M059J (cell line): ENCODE measurements at places on chromosomes 11 and 22.

DNA sequence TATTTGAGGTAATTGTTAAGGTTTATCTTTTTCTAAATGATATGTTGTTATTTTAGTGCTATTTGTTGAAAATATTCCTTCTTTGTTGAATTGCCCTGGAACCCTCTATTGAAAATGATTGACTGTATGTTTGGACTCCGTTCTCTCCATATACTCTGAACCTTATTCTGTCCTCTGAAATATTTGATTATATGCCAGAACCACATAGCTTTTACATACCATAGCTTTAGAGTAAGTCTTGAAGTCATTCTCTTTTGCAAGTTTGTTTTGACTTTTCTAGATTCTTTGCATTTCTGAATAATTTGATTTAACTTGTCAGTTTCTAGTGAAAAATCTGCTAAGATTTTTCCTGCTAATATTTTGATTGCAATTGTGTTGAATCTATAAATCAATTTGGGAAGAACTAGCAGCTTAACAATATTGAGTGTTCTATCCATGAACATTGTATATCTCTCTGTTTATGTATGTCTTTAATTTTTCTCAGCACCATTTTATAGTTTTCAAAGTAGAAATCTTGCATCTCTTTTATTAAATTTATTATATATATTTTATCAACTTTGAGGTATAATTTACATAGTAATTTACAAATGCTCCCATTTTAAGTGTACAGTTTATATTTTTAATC lies 51.7 kb upstream of the PITPNB start:
- no peak for DNase-seq

DNA sequence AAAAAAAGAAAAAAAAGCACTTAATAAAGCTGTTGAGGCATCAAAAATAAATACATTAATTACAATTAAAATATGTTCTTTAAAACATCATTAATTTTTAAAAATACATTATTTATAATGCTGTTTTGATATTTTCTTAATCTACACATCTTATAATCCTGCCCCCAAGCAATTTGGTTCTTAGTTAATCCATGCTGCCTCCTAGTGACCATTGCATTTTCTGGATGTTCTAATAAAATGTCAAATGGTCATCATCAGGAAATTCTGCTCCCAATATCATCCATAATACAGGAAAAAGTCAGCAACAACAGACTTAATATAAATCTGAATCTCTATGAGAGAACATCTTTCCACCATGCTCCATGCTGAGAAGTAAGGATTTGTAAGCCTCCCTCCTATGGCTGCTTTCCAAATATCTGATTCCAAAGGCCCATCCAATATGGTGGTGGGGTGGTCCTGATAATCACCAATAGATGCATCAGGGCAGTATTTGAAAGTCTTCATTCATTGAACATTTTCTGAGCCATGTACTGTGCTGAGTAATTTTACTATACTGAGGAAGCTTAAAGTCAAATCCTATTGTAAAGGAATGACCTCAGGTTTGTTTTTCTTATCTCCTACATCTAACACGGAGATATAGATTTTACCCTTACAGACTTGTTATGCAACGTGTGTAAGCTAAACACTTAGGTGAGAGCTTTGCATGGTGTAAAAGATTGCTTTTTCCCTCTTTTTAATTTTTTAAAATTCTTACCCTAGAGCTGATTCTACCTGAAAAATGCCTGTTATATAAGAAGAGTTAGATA lies 124.7 kb upstream of the BMAL1 start:
- DNase-seq: peak; percentile 47

DNA sequence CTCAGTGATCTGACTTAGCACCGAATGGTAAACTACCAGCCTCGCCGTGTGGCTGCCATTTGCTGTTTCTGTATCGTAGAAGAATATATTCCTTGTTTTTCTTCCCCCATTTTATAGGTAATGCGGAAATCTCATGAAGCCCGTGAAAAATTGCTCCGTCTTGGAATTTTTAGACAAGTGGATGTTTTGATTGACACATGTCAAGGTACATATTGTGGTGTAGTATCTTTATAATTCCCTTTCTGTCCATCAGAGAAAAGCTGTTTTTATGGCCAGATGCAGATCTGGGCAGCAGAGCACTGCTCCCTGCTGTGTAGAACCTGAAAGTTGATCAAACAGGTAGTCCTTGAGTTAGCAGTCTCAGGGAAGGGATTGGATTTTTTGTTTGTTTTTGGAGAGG lies 13.4 kb downstream of the SAMM50 start:
- no peak for DNase-seq

DNA sequence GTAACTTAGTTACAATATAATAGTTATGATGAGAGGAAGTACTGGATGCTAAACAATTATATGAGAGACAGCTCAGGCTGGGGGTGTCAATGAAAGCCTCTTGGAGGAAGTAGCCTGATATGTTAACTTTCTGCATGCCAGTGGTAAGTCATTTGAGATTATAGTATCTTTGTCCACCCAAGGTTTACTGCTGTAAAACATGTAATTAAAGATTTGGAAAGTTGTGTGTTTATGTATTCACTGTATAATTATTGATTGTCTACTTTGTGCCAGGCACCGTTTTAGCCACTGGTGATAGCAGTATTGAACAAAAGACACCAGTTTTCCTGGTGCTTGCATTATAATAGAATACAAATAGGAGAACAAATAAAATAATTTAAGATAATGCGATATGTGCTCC lies 624 bp upstream of the DNAJB7 start:
- no peak for DNase-seq

DNA sequence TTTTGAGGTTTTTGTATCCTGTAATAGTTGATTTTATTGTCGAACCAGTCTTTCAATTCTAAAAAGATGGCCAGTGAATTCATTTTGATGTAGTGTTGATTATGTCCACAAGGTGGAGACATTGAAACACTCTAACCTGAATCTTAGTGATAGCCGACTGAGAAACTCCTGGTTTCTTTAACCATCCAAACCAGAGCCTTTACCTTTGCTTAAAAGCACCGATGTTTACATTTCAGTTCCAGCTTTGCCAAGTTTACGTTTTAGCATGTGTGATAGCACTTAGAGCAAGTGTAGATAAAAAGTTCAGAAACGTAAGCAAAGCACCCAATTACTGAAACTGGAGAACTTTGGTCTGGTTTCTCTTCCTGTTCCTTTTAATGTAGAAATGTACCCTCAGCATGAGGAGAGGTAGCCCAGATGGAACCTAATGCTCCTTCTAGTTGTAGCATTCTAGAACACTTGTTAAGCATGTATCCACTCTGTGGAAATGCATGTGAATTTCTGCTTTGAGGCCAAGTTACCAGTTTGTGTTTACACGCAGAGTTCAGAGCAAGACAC lies 208.6 kb downstream of the DBX1 start:
- peak; percentile 75 for DNase-seq

GRCh38 chr11:71186806-71187205 lies 65.6 kb downstream of the SHANK2 start:
- DNase-seq: no peak

DNA sequence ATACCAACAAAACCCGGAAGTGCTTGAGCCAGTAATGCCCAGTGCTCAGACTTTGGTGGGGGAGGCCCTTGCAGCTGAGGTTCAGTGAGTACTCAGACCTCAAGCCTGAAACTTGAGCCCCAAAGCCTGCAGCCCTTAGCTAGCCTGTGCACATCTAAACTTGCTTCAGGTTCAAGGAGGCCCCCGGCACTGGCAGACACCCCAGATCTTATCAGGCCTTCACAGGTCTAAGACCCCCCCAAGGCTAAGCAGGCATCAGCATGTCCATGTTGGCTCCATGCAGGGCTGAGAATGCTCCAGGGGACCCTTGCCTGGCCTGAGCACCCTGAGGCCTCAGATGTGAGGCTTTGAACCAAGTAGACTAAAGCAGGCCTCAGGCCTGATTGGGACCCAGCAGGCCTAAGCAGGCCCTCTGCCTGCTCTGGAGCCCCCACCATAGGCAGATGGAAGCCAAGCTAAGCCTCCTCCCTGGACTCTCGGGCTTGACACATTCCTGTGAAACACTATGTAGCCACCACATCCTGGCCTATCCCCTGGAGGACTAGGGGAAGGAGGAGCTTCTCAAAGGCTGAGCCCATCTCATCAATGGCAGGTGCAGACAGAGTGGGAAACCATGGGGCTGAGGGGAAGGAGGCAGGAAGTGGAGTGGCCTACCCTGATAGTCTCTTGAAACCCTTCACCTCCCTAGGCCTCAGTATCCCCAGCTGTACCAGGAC lies 1.2 kb upstream of the CASTOR1 start:
- peak; percentile 79 for DNase-seq

DNA sequence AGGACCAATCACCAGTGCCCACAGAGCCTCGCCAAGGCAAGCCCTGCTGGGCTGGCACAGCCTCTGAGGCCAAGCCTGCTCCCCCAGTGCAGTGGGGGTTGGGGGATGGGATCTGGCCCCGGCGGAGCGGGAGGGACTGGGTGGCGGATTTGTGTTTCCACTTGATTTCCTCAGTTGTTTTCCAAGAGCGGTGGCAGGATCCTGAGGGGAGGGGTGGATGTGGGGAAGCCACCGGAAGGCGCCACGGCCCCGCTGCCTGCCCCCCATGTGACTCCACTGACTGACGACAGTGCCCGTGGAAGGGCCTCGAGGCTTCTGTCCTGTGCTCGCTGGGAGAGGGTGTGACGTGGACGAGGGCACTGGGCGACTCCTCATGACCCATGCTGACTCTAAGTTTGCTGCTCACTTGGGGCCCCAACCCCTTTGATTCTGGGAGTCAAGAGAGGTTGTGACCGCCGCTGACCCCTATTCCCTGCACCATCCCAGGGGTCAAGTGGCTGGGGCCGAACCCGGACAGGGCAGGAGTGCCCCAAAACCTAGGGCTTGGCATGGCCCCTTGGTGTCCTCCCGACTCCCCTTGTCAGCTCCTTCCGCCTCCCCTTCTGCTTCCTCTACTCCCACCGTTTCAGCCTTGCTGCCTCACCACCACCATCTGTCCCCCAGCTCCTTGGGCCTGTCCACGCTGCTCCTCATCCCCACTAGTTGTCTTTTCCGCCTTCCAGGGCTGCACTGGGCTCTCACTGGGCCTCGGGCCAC lies 23.5 kb upstream of the PICK1 start:
- DNase-seq: no peak

DNA sequence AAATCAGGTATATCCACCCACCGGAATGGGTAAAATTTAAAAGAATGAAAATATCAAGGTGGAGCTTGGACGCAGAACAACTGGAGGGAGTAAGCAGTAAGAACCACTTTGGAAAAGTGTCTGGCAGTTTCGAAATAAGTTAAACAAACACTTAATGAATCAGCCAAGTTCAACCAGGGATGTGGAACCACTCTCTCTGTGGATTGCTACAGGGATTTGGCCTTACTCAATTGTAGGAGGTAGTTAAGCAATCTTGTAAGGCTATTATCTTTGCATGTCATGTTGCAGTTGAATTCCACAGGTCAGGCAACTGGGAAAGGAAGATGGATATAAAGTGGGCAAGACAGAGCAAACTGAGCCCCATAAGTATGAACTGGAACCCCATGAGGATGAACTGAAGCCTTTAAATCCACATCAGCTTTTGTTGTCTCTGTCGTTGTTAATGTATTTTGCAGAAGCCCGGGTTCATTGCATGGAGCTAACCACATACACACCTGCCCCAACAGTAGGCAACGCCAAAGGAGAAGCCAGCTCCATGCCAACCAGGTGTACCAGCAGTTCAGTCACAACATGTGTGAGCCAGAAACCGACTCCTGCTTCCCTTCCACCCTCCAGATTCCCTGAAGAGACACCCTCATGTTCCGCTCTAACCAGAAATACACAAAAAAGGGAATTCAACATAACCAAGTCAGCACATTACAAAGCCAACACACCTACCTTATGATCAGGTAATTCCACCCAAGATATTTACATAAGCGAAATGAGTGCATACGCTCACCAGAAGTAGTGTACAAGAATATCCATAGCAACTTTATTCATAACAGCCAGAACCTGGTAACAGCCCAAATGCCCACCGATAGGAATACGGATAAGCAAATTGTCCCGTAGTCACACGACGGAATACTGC lies 8.0 kb upstream of the SLC43A3 start:
- DNase-seq: peak; percentile 87

- DNase-seq: peak; percentile 82
Measured at GRCh38 chr22:17158568-17159503, at the start of gene HDHD5. Gene HDHD5 (minus strand): TSS chr22:17159277. CDS start chr22:17159251, 26 bp downstream.

DNA sequence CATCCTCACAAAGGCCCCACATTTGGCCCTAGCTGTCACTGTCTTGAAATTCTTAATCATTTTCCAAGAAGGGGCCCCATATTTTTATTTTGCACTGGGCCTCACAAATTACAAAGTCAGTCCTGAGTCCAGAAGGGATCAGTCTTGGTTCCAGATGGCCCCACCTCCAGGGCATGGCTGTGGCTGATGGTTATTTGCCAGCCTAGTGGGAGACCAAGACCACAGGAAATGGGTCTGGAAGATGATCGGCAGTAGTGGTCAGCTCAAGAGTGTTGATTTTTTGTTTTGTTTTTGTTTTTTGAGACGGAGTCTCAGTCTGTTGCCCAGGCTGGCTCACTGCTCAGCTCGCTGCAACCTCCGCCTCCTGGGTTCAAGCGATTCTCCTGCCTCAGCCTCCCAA lies 47.1 kb upstream of the EMID1 start:
- peak; percentile 34 for DNase-seq

DNA sequence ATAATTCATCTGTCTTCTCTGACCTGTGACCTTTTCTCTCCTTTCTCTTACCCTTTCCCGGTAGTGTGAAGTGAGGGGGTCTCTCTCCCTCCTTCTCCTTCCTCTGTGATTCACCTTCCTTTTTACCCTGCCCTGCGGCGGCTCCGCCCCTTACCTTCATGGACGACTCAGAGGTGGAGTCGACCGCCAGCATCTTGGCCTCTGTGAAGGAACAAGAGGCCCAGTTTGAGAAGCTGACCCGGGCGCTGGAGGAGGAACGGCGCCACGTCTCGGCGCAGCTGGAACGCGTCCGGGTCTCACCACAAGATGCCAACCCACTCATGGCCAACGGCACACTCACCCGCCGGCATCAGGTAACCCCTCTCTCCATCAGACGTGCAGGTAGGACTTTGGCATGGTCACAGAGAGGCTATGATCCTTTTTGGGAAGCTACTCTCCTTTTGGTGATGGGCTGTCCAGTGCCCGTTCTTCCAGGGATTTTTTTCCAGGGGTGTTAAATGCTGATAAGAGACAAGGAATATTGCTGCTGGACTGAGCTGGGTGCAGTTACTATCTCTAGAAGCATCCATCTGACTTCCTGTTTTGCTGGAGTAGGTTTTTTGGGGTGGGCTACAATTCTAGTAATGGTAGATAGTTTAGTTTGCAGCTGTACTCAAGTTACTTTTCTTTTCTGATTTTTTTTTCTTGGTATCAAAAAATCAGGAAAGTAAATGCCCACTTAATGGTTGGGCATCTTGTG lies 29.9 kb downstream of the CTNND1 start:
- no peak for DNase-seq

- DNase-seq: no peak
Measured at GRCh38 chr11:76902121-76903014, 41.6 kb downstream of the ACER3 start.

GRCh38 chr22:33579448-33580093 lies 340.7 kb downstream of the LARGE1 start:
- peak; percentile 18 for DNase-seq
